ENCODE measurements at places on chromosomes 2 and 18. TPM values are rescaled to one million over a fixed set of nuclear protein-coding genes. Genes with fewer than 3 reads are reported as not detected.
A peak's percentile ranks its signal among the peaks of the same experiment; 100 is the strongest.

Gene MROH2A
- not detected for total RNA-seq

Gene SCN7A
- not detected for total RNA-seq

DNA sequence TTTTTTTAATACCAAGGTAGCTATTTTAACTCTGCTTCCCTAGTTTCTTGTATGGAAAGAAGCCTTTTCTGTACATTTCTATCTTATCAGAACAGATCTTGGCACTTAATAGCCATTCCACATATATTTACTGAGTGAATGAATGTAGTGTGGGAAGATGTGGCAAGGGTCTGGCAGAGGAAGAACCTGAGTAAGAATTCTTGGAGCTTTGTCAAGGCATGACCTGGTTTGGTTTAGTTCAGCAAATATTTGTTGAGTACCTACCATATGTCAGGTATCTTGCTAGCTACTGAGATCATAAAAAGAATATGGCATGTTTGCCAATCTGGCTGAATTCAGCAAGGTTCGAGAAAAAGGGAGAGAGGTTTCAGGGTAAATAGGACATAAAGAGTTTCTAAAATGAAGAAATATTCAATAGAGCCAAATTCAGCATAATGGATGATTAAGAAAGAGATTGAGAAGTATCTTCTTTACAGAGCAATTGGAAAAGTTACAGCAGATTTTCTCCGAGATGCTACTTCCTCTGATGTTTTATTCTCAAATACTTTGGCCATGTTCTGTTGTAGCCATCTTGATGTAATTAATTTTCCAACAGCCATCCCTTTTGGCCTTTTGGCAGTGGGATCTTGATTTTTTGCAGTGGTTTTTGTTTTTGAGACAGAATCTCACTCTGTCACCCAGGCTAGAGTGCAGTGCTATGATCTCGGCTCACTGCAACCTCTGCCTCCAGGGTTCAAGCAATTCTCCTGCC, 21.7 kb upstream of the MEP1B start:
- no peaks in the 10 kb centered on the region for H3K4me1 ChIP-seq
- H3K27me3 ChIP-seq, result no peaks in the 10 kb centered on the region
- no peaks in the 10 kb centered on the region for H3K36me3 ChIP-seq
- H3K27ac ChIP-seq, result no peak overlapping the region
- H3K4me3 ChIP-seq, result no peak overlapping the region

DNA sequence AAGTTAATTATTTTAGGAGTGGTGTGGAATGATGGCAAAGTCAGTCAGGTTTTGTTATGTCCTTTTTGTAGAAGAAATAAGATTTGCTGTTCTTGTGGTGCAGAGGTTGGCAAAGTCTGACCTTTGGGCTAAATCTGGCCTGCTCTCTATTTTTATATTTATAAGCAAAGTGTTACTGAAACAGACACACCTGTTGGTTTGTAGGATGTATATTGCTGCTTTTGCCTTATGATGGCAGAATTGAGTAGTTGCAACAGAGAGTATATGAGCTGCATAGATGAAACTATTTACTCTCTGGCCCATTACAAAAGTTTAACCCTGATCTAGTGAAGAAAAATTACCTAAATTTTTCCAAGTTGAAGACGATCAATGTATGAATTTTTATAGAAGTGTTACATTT, 34.1 kb upstream of the KCNJ13 start:
- H3K27ac ChIP-seq, result no peak overlapping the region
- H3K27me3 ChIP-seq, result no peaks in the 10 kb centered on the region
- H3K36me3 ChIP-seq, result peaks cover 55% of the 10 kb centered on the region
- DNase-seq, result no peak
- H3K4me3 ChIP-seq, result no peak overlapping the region

DNA sequence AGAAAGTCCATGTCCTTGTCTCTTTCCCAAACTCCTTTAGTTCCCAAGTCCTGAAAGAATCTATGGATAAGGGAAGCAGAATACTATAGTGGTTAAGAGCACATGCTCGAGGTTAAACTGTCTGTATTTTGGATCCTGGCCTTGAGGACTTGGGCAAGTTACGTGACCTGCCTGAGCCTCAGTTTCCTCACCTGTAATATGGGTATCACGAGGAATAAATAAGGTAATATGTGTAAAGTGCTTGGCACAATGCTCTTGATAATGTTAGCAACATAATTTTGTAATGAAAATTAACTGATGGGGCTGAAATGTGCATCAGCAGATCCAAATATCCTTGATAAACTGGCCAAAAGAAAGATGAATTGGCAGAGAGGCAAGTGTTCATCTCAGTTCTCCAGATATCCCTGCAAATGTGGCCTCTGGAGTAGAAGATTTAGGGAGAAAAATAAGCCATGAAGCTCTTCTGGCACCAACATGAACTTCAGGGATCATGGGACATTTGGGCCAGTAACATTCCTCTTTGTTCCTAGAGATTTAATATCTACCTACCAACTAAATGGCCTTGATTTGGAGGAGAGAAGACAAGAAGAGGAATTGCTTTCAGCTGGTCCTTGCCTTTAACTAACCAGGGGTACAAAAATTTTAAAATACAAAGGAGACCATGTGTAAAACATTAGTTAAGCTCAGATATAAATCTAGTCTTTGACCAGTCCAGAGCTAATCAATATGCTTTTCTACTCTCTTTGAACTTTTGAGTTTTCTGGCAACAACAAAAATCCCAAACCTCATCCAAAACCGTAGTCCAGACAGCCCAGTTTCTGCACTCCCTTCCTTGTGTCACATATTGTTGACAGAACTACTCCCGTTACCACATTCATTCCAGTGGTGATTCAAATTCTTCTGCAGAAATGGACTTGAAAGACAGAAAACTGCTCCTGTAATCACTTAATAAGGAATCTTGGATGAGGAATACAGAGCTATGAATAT, 52.7 kb upstream of the EML4 start:
- H3K4me1 ChIP-seq, result peaks cover 35% of the 10 kb centered on the region
- no peaks in the 10 kb centered on the region for H3K27me3 ChIP-seq
- no peak overlapping the region for H3K4me3 ChIP-seq
- peak overlapping the region; percentile 65 for H3K27ac ChIP-seq
- H3K36me3 ChIP-seq, result no peaks in the 10 kb centered on the region
- DNase-seq, result no peak

DNA sequence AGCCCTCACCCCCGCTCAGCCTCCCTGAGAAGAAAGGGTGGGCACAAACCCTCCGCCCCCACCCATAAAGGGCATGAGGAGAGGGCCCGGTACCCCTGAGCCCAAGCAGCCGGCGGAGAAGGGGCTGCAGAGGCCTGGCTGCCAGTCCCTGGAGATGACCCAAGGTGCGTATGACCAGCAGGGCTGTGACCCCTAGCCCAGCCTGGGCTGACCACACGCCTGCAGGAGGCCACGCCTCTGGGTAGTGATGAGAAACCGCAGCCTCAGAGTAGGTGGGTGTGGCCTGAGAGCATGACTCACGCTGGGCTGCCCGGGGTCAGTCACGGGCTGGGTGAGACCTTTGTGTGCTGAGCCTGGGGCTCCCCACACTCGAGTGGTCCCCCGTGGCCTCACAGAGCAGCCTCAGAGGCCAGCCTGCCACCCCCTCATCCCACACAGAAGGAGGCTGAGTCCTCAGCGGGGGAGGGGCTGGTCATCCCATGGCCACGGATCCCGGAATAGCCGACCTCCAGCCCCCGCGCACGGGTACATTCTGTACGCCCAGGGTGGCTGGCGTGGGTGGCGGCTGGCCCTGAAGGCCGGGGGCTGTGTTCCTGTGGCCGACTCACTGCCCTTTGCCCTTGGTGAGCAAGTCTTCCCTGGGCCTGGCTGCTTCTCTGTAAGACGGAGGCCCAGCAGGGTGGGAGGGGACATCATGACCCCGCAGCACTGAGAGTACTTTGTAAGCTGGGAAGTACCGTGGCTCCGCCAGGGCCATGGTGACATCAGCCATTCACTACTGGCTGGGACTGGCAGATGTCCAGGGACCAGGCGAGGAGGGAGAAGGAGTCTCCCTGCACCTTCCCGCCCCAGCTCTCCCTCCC, 110.8 kb upstream of the OTOS start:
- peaks cover 14% of the 10 kb centered on the region for H3K4me1 ChIP-seq
- peak; percentile 99 for DNase-seq
- no peaks in the 10 kb centered on the region for H3K27me3 ChIP-seq
- H3K4me3 ChIP-seq, result peak overlapping the region; percentile 62

- H3K36me3 ChIP-seq, result no peaks in the 10 kb centered on the region
- no peaks in the 10 kb centered on the region for H3K27me3 ChIP-seq
- no peak overlapping the region for H3K4me3 ChIP-seq
- H3K27ac ChIP-seq, result no peak overlapping the region
Observed at GRCh38 chr2:54295911-54296310, 39.9 kb upstream of the TSPYL6 start.

DNA sequence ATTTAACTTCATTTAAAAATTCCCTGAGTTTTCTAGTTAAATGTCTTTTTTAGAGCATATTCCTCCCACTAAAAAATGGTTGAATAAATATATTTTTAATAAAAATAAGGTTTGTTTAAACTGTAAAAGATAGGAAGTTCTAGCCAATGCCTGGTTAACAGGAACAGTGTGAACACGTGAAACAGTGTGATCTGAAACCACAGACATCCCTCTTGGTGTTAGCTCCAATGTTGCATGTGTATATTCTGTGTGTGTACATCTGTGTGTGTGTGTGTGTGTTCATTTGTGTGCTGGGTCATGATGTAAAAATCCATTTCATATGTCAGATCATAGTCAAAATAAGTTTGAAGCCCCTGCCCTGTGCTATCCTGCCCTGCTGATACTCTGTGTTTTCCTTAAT, 6.1 kb upstream of the SOX11 start:
- peaks cover 4% of the 10 kb centered on the region for H3K27me3 ChIP-seq
- H3K4me1 ChIP-seq, result no peaks in the 10 kb centered on the region
- no peaks in the 10 kb centered on the region for H3K36me3 ChIP-seq
- no peak overlapping the region for H3K27ac ChIP-seq

- H3K27ac ChIP-seq, result no peak overlapping the region
- no peak for DNase-seq
- H3K27me3 ChIP-seq, result no peaks in the 10 kb centered on the region
- H3K4me1 ChIP-seq, result peaks cover 31% of the 10 kb centered on the region
- no peak overlapping the region for H3K4me3 ChIP-seq
Observed at GRCh38 chr18:54134053-54134452, 90.4 kb downstream of the MBD2 start.

Gene COBLL1
- 10.9 TPM for total RNA-seq

- no peak for DNase-seq
- no peak overlapping the region for H3K27ac ChIP-seq
Observed at GRCh38 chr2:107822302-107822701, 4.4 kb upstream of the RGPD4 start.

DNA sequence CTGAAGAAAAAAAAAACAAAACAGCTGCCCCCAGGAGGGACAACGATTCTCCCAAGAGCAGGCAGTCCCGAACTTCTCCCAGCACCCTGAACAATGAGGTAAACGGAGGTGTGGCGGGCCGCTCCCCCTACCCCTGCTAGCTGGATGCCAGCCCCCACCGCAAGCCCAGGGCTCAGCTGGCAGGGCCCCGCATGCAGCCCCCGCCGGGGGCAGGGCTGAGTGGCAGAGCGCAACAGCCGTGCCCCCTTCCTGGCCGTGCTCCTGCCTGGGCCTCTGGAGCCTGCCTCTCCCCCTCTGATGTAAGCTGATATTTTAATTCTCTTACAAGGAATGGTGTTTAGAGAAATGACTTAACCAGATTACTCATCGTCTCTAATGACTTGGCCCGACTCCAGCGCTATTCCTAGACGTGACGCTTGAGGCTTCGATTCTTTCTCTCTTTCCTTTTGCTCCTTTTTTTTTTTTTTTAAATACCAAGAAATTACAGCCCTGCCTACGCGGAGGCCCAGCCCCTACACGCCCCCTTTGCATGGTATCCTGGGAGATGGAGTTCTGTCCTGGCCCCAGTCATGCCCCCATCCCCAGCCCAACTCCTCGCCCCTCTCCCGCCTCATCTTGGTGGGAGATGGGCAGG, 4.6 kb upstream of the ARID5A start:
- H3K36me3 ChIP-seq, result no peaks in the 10 kb centered on the region
- DNase-seq, result peak; percentile 99
- peak overlapping the region; percentile 93 for H3K27ac ChIP-seq
- peak overlapping the region; percentile 47 for H3K4me3 ChIP-seq

DNA sequence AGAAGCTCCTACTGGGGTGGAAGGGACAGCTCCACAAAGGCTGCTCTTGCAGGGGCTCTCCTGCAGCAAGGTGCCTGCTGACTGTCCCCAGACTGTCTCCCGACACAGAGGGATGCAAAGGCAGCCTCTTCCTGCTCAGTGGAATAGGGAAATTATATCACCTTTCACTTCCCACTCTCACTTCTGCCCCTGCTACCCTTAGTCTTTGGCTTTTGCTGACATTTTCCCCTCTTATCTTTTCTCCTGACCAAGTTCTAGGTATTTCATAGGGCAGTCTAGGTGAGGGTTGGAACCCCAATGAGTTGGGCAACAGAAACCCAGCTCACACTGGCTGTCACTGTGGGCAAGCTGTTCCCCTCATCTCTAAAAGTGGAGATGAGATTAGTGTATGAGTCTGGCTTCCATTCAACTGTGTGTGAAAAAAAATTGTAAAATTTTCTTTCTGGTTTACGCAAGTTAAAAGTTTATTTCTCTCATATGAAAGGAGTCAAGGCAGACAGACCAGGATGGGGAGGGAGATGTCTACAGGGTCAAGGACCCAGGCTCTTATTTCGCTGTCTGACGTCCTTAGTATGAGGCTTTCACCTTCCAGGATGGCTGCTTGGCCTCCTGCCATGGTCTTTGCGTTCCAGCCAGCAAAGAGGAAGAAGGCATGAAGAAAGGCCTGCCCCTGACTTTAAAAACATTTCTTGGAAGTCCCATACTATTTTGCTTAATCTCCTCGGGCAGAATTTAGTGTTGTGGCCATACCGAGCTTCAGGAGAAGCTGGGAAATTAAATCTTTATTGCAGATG, 7.5 kb upstream of the MOCOS start:
- DNase-seq, result no peak
- H3K4me1 ChIP-seq, result peaks cover 10% of the 10 kb centered on the region
- H3K27ac ChIP-seq, result peak overlapping the region; percentile 46
- no peak overlapping the region for H3K4me3 ChIP-seq
- H3K36me3 ChIP-seq, result peaks cover 20% of the 10 kb centered on the region
- H3K27me3 ChIP-seq, result no peaks in the 10 kb centered on the region

Gene DOK6
- total RNA-seq, result 2.7 TPM

DNA sequence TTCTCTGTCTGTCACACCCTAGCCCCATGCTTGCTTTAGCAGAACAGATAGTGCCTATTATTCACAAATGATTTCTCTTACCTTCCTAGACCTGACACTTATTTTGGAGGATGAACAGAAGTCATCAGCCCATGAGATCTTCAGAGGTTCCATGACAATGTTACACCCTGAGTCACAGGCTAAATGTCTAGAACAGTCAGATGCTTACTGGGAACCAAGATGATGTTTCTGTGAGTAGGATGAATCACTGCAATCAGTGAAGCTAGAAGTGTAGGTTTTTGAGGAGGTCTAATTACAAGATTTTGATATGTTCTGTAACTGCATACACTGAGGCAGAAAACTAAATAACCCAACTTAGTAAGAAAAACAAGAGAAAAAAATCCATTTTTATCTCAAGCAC, 123.0 kb upstream of the THUMPD2 start:
- no peak overlapping the region for H3K27ac ChIP-seq
- DNase-seq, result no peak
- H3K27me3 ChIP-seq, result no peaks in the 10 kb centered on the region
- no peak overlapping the region for H3K4me3 ChIP-seq

Gene REG3G
- total RNA-seq, result not detected
